ENCODE measurements at places on chromosomes 3 and 15.
A peak's percentile ranks its signal among the peaks of the same experiment; 100 is the strongest.

DNA sequence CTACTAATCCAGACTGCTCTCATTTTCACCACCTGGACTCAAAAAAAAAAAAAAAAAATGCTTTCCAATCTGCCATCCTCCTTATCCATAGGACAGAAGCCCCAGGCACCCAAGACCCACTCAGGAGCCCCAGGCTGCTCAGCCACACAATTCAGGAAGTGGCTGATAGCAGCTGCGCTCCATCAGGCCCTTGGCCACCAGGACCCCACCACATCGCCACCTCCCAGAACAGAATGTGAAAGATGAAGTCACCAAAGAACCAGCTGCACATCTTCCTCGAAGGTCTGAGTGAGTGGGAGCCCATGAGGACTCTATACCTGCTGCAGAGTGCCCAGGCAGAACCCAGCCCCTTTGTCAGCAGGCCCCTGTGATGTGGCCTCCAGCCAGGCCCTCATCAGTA lies 19.5 kb downstream of the POC1A start:
- DNase-seq = no peak

- no peak for DNase-seq
Measured at GRCh38 chr3:114550165-114550564, 256.3 kb downstream of the TIGIT start.

- DNase-seq = no peak
Measured at GRCh38 chr3:195856410-195857084, 44.8 kb upstream of the MUC4 start.

GRCh38 chr3:15113471-15113870 lies 14.5 kb upstream of the RBSN start:
- DNase-seq = no peak

DNA sequence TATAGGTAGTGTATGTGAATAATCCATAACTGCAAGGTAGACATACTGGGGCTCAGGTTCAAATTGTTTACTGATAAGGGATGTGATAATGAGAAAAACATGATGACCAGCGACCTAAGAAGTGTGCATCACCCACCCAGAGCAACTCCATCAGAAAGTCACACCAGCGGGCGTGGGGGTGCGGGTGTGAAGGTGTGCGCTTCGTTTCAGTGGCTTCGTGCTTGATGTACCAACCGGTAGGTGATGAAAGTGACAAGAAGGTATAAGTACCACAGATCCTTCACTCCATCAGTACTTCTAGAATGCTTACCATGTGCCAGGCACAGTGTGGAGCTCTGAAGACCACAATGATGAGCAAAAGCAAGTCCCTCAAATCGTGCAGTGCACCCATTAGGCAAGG lies 11.2 kb downstream of the ANP32A start:
- DNase-seq = no peak

DNA sequence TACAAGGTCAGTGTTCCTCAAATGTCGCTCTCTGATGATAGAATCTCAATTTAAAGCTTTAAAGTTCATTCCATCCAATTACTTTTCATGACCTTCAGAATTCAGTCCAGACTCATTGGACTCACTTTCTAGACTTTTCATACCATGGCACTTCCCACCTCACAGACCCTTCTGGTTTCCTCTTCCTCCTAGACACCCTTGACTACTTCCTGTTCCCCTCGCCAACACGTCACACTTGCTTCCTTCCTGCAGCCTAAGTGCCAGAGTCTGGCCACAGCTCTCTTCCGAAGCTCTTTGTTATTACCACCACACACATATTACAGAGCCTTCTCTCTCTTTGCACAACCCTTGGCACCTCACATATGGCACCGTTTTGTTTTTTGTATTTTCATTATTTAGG lies 59.1 kb upstream of the UMPS start:
- no peak for DNase-seq

DNA sequence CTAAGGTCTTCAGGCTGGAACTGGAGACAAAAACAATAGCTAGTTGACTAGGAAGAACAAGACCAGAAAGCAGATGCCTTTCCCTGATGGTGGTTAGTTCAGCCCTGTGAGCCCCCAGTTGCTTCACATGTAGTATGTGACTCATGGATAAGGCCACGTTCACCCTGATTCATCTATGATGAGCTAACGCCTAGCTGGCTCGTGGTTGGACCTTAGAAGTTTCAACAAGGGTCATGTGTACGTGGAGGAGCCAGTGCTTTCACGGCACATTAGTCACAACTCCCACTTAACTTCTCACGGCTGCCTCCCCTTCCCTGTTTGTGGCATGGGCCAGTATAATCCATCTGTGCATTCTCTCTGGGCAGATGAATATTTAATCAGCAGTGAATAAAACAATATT lies 20.6 kb downstream of the COL8A1 start:
- DNase-seq = no peak

DNA sequence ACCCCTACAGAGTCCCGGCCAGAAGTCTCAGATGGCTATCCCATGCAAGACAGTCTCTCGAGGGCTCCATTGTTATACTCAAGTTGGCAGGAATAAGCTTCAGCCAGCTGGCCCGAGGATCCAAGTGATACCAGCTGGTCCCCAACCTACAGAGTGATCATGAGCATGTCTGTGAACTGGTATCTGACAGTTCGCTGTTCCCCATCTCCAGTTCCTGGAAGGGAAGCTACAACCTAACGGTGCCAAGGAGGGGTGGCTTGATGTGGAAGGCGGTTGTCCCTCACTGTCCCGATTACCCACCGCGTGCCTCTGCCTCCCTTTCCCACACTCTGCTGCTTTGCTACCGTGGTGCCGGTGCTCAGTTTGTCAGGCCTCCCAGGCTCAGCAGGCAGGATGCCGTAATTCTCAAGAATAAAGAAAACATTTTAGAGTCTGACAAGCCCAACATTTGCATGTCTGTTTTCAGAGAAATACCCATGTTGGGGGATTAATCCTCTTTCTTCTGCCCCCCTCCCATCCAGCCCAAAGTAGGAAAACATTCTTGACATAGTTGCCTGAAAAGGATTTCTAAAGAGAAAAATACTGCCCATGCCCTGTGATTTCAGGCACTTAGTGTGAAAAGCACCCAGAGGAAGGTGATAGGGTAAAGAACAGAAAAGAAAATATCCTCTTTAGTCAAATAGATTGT lies 49.4 kb upstream of the HES1 start:
- DNase-seq = no peak

- peak; percentile 50 for DNase-seq
Measured at GRCh38 chr15:80404057-80404760, at the start of gene ARNT2. TSS of gene ARNT2 (plus strand) at chr15:80404382. CDS start at chr15:80404516, 134 bp downstream.

DNA sequence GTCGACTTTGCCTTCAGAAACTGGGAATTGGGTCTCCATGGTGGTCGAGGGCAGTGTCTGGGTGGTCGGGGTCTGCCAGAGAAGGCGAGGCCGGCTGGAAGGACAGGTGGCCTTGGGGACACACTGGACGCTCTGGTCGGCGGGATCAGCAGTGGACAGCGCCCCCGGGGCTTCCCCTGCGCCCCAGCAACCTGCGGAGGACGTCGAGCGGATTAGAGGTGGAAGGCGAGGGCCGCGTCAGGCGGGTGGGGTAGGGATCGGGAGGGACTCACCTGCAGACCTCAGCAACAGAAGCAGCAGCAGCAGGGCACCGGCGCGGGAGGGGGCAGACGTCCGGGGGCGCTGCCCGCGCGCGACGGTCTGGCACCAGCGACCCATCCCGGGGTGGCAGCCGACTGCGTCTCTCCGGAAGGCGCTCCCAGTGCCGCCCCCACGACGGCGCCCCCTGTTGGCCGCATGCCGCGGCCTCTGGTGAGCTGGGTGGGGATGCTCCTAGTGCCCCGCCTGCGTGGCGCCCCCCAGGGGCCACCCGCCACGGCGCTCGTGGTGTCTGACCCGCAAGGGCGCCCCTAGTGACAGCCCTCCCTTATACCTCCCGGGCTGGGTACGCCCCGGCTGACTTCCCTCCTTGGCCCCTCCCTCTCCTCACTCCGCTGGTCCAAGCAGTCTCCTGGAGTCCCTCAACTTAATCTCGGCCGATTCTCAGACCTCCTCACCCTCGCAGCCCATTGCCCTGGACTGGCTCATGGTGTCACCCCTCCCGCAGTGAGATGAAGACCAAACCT lies at the start of gene PRSS50:
Gene PRSS50, minus strand, starts transcription at position 423 of the 785 bp plus-strand sequence. Its CDS starts 45 bp downstream, at position 378.
- peak; percentile 17 for DNase-seq

DNA sequence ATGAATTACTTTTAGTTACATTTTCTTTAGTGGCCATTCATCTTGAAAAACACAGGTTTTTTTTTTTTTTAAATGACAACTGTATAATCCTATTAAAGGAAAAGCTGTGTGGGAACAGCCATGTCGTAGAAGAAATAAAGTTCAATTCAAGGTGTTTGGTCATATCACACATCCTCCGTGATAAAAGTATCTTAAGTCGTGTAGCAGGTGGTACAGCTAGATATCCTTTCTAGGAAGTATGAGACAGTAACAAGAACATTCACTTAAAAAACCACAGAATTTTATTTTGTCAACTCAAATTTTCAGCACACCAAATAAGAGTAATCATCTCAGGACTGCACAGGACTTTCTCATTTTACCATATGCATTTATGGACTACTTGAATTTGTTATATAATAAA lies 16.1 kb downstream of the ZDHHC23 start:
- DNase-seq = no peak

DNA sequence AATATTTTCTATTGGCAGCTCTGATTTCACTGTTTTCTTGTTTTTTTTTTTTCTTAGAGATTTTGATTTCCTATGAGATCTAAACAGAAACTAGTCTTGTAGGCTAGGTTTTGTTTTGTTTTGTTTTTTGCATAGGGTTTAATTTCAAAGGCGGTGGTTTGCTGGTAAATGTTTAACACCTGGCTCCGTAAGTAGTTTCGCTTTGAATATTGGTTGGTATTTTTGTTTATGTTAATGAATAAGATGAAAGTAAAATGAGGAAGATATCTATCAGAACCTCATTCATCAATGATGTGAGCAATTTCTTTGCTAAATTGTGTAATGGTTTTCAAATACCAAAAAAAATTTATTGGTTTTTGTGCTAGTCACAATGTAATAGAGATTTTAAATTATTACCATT lies 39.7 kb upstream of the TM4SF1 start:
- DNase-seq = no peak

DNA sequence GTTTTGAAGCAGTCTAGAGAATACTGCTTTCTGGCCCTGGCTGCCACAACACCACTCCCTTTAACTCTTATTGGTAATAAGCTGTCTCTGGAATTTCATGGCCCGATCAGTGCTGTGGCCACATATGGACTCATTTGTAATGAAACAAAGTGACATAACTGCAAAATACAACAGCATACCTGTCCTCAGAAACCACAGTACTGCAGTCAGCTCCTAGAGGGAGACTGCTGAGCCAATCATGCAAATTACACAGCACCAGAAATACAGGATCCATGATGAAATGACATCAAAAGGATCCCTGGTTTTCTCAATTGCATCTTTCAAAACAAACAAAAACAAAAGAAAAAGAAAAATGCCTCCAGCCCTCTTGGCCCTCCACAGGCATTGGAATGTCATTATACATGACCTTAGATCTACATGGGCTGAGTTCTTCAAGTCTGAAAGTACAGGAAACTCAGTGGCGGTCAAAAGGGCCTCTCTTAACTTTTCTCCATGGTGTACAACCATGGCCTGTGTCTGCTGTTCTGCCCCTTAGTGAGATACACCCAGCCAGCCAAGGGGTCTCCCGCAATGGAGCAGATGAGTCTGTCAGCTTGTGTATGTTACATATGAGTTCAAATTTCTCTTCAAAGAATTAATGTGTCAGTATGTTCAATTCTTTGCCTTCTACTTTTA lies 24.9 kb upstream of the KBTBD12 start:
- DNase-seq = no peak

- no peak for DNase-seq
Measured at GRCh38 chr3:128006061-128007032, 45.9 kb upstream of the SEC61A1 start.
